NCI-H2081 treated with DMSO at 0.1 percent for 48 hours (cell line): ENCODE measurements at places on chromosomes 2 and 18.

DNA sequence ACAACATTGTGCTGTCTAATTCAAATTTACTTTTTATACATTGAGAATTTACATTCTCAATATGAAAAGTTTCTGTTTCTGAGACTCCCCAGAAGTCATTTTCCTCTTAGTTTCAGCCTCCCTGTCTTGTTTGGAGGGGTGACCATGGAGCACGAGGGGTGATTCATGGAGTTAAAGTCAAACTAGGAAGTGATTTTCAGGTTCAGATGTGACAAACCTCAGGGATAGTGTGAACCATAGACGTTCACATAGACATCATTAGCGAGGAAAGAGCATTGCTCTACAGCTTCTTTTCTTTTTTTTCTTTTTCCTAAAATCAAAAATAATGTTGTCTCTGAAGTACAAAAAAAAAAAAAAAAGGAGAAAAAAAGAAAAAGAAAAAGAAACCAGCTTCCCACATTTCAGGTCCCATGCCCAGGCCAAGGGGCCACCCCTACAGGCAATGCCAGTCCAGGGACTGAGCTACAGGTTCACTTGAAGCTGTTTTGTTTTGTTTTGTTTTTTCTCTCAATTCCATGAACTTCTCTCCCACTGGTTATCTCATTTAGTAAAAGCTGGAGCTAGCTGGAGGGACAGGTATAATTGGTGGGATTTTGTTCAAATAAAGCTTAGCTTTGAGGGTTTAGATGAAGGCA lies 18.1 kb upstream of the LCLAT1 start:
- no peak for DNase-seq

GRCh38 chr2:155547571-155547970 lies 785.0 kb downstream of the NR4A2 start:
- no peak for DNase-seq

- DNase-seq: no peak
These were observed 11.4 kb upstream of the RBBP8 start for GRCh38 chr18:22921772-22922171.

DNA sequence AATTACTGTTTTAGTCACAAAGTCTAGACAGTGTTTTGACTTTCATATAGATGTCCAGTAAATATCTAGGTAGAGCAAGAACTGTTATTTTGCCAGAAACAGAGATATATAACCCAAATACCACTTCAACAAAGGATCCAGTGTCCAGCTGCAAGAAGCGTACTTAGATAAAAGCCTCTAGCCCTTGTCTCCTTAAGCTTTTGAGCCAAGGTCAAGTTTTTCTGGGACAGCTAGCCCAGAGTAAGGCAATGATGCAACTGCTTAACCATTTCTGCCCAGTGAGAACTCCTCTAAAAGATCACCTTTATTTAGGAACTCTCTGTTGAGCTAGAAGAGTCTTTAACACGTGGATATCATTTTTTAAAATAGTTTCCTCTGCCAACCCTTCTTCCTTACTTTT lies 1424.9 kb upstream of the NXPH2 start:
- DNase-seq: no peak

DNA sequence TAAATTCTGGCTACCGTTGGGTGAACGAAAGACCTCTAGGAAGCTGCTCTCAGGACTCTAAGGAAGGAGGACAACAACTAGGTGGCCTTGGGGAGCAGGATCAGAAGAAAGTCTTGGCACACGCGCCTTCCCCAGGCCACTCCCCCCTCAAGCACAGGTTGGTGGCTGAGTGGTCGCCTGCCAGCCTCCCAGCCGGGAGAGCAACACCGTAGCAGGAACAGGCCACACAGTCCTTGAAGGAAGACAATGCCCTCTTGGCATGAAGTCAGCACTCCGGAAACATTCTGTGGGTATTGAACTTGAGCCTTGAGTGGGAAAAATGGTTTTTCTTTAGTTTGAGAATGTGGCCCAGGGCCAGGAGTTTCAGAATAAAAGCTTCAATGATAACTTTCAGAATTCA lies 87.4 kb upstream of the AGAP1 start:
- no peak for DNase-seq

DNA sequence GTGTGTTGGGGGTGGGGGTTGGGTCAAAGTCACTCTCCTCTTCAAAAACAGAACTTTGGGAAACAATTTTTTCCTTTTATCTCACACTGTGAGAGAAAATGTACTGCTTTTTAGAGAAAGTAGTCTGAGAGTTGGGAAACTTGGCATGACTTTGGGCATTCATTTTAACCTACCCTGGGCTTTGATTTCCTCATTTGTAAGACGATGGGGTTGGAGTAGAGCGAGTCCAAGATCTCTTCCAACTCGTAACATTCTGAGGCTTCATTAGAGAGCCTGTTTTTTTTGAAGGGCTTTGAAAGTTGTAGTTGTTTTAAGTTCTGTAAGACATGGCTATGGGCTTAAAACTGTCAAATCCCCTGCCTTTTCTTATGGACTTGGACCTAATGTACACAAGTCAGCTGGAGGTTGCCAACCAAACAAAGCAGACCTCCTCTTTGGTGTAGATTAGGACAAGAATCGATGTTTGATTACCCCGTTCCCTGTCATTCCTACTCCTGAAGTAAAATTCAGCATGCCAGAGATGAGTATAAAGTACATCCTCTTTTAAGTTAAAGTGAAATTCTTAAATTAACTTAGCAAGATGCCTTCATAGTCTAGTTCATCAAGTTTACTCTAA lies 8.4 kb downstream of the PHLPP1 start:
- DNase-seq: no peak

DNA sequence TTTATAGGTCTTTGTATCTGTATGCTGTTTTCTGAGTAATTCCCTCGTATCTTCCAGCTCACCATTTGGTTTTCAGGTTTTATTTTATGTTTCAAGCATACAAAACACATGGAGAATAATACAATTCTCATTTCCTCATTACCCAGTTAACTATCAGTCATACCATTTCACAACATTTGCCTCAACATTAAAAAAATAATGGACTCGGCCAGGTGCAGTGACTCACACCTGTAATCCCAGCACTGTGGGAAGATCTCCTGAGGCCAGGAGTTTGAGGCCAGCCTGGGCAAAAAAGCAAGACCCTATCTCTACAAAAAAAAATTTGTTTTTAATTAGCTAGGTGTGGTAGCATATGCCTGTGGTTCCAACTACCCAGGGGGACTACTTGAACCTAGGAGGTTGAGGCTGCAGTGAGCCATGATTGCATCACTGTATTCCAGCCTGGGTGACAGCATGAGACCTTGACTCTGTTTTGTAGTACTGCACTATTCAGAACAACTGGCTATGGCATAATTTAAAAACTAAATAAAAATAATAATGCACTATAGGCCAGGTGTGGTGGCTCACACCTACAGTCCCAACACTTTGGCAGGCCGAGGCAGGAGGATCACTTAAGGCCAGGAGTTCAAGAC lies 20.3 kb downstream of the NPC1 start:
- no peak for DNase-seq

- peak; percentile 34 for DNase-seq
These were observed 156.1 kb downstream of the TPGS2 start for GRCh38 chr18:36672437-36673344.

DNA sequence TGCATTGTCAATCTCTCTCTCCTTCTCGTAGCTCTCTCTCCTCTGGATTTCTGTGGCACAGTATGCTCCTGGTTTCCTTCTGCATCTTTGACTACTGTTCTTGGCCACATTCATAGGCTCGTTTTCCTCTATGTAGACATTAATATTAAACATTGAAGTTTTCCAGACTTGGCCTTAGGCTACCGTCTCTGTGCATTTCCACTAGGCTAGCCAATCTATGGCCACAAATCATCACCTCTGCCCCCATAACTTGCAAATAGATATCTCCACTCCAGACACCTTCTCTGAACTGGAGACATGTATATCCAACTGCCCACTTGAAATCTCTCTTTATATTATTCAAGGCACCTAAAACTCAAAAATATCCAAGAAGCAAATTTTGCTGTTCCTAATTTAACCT lies 768.5 kb downstream of the TSN start:
- no peak for DNase-seq

GRCh38 chr2:116716038-116716437 lies 1098.5 kb upstream of the DDX18 start:
- no peak for DNase-seq

DNA sequence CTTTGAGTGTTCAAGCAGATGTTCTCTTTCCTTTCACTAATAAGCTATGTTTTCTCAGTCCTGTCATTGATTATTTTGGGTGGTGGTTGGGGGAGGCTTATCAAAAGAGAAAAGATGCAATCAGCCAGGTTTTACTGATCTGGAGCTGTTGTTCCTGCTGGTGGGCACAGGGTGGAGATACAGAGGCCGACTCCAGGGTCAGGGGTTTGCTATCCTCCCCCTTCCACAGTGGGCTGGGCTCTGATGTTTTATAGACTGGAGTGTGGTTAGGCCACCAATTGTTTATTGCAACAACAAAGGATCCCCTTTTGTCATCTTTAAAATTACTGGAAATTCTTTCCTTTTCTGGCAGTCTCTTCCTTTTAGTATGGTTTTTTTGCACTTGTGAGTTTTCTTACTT lies 120.5 kb downstream of the TANC1 start:
- DNase-seq: no peak

GRCh38 chr18:34083910-34084535 lies 140.7 kb downstream of the NOL4 start:
- no peak for DNase-seq

- peak; percentile 95 for DNase-seq
These were observed 552 bp upstream of the MXD1 start for GRCh38 chr2:69914164-69914949.

DNA sequence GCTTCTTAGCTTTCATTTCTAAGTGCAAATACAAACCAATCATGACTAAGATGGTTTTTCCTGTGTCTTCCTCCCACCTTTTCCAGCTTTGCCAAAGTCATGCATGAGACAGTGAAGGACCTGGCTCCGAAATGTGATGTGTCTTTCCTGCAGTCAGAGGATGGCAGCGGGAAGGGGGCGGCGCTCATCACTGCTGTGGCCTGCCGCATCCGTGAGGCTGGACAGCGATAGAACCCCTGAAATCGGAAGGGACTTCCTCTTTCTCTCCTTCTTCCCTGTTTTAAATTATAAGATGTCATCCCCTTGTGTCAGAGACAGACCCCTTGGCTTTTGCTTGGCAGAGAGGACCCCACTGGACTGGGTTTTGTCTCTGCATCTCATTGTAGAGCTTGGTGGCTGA lies 56.8 kb downstream of the HK2 start:
- no peak for DNase-seq

DNA sequence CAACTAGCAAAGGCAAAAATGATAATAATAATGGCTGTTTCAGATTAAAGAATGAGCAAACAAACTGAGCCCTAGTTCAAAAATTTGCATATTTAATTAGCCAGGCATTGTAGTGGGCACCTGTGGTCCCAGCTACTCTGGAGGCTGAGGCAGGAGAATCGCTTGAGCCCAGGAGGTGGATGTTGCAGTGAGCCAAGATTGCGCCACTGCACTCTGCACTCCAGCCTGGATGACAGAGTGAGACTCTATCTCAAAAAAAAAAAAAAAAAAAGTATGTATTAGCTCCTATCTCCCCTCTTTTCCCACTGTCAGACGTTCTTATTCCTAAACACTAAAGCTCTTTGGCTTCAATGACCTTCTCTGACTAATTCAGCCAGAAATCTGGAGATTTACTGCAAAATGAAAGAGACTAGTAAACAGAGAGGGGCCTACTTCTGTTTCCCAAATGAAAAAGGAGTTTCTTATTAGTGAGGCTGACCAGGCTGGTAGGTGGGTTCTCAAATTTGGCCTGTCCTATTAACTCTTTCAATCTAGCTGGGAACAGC lies 3.9 kb upstream of the SRBD1 start:
- no peak for DNase-seq

DNA sequence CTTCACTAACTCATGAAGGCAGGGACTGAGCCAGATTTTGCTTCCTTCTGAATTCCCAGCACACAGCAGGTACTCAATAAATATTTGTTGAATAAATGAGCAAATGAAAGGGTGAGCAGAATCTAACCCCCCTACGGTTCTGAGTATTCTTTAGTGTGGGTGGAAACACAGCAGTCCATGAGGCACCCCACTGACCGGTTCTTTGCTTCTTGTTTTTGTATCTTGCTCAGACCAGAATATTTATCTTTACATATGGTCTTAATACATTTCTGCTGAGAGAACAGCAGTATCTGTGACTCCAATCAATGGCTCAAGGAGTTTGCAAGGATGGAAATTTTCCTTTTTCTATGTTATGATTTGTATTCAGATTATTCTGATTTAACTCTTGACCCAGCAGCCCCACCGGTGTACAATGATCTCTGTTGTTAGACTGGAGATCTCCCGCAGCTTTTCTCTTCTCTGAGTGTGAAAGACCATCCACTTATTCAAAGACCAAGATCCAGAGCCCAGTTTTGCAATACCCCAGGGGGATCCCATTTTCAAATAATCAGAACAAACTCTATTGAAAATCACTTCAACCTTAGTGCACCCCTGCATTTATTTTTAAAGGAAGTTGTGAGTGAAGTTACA lies 506.5 kb upstream of the TNP1 start:
- DNase-seq: no peak
